ENCODE measurements at places on chromosomes 4 and X.

GRCh38 chrX:16120431-16120830, 2.9 kb upstream of the GRPR start:
- DNase-seq, result no peak

DNA sequence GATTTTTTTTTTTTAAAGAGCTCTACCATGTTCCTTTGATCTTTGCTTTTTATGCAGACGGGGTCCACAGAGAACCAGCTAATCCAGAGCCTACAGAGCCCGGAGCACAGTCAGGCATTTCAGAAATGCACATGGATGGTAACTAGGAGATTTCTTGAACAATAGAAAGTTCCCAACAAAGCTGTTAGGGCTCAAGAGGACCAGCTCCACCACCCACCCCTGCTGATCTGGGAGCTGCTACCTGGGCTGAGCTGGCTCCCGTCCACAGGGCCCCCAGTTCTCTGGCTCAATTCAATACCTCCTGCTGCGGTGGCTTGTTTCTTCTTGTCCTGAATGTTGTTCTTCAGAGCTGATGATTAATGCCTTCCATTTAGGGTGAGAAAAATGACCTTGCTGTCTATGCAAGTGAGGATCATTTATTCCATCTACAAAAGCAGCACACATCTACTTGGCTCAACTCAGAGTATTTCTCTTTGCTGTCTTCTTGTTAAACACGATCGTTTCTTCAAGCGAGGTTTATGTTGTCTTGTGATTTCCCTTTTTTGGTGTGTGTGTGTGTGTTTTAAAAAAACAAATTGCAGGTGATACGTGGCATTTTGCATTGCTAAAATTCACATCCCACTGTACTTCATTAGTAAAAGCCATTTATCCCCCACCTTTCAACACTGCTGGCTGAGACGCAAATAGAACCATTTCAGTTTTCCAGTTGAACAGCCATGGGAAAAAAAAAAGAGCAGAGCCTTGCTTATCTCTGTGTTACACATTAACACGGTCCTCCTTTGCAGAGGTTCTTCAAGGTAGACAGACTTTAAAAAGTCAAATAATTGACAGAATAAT, 31.3 kb downstream of the IGFBP7 start:
- no peak for DNase-seq

DNA sequence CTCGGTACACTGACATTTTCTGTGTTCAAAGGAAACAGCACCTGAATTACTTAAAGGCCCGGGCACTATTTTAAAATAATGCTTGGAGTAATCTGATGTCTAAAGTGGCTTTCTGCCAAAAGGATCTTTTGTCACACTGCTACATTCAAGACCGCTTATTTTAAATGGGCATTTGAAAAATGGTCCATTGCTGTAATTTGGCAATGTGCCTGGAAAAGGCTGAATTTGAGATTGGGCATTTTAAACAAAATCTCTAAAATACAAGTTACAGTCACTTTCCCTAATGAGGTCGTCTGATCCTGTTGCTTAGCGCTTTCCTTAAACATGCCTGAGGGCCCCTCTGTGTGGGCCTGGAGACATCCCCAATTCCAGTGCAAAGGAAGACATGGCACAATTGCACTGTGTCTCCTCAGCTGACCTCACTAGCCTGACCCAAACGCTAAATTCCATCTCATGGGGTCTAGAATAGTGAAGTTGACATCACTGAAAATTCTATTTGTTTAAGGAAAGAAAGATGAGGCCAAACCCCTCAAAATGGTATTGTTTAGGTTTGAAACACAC, 214.2 kb downstream of the GPC3 start:
- DNase-seq, result peak; percentile 12

DNA sequence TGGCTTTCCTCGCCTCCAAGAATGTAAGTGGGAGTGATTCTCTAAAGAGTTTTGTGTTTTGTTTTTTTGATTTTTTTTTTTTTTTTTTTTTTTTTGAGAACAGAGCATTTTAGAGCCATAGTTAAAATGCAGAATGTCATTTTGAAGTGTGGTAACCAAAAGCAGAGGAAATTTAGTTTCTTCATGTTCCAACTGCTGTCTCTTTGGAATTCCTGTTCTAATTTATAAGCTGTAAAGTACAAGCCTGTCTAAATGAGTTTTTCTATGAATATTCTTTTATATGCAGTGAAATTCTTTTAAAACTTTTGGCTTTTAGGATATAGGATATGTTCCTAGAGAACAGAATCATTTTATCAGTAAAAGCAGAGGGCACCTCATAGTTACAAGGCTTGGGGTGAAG, 74.2 kb downstream of the KIT start:
- DNase-seq, result no peak

GRCh38 chr4:5801696-5802095, 90.7 kb downstream of the EVC start:
- DNase-seq, result no peak

DNA sequence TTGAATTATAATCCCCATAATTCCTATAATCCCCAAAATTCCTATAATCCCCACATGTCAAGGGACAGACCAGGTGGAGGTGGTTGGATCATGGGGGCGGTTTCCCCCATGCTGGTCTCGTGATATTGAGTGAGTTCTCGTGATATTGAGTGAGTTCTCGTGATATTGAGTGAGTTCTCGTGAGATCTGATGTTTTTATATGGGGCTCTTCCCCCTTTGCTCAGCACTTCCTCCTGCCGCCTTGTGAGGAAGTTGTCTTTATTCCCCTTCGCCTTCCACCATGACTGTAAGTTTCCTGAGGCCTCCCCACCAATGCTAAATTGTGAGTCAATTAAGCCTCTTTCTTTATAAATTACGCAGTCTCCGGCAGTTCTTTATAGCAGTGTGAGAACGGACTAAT, 36.6 kb upstream of the GPR78 start:
- DNase-seq, result no peak

- no peak for DNase-seq
These were observed 12.3 kb downstream of the PDE6B start for GRCh38 chr4:637536-638280.

GRCh38 chr4:145045180-145045579, 52.8 kb downstream of the ANAPC10 start:
- no peak for DNase-seq

DNA sequence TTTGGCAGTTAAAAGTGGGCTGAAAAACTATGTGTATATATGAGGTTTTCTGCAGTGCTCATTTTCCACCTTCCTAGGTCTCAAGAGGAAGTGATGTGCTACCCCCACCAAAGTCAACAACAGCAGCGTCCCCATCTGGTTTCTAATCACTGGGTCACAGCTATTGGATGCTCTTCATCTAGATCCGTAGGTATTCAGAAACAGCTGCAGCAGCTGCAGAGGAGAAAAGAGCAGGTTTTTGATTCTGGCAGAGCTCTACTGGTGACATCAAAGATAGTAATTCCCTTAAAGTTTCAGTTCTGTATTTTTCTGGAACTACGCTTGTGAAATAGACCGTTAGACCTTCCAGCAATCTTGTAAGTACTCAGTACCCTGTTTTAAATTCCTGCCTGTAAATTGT, 5.8 kb upstream of the GUCY2F start:
- no peak for DNase-seq

DNA sequence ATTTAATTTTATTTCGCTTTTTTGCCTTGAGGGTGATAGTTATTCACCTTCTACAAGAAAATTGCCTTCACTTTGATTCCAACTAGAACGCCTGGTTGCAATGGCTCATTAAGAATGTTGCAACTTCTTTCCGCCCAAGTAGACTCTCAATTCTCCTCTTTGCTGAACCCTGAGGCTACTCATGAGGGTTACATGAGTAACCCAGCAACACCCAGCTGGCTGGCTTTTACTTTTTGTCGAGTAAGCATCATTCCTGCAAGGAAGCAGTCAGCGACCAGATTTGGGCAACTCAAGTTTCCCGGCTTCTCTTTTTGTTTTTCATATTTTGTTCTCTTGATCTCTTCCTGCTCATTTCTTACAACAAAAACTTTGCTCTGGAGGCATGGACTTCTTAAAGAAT, 495.4 kb downstream of the PACRGL start:
- DNase-seq, result no peak

DNA sequence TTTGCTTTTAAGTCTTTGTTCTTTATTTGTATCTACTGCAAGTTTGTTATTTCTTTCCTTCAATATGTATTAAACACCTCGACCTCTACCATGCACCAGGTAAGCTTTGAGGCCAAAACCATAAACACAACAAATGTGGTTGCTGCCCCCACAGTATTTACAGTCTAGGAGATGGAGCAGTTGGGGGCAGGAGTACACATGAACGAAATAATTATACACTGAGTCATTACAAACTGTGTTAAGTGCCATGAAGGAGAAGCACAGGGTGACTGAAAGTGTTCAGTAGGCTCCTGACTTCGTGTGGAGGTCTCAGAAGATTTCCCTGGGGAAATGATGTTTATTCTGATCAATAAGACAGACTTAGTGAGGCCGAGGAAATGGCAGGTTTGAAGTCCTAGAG, 30.3 kb downstream of the SLC25A43 start:
- DNase-seq, result no peak

GRCh38 chrX:108347800-108348199, 90.4 kb downstream of the COL4A6 start:
- no peak for DNase-seq

GRCh38 chr4:22510750-22511149, 5.1 kb downstream of the ADGRA3 start:
- DNase-seq, result no peak

GRCh38 chrX:100615005-100615404, 21.6 kb downstream of the TSPAN6 start:
- DNase-seq, result no peak

GRCh38 chr4:99404595-99405287, 30.4 kb downstream of the ADH7 start:
- DNase-seq, result no peak

DNA sequence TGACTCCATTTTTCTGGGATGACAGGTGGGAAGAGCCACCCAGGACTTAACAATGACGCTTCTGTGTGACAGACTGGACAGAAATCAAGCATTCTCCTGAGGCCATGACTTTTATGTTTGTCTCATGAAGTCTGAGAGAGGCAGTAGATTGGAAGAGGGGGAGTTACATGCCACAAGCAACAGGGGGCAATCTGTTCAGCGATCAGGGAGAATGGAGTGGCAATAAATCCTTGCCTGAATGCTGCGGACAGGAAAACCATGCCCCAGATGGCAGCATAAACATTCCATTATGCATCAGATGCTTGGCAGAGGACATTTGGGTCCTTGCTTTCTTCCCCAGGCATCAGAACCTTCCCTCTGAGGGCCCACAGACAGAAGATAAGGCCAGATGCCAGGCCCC, 312.4 kb upstream of the DIPK2B start:
- DNase-seq, result no peak

DNA sequence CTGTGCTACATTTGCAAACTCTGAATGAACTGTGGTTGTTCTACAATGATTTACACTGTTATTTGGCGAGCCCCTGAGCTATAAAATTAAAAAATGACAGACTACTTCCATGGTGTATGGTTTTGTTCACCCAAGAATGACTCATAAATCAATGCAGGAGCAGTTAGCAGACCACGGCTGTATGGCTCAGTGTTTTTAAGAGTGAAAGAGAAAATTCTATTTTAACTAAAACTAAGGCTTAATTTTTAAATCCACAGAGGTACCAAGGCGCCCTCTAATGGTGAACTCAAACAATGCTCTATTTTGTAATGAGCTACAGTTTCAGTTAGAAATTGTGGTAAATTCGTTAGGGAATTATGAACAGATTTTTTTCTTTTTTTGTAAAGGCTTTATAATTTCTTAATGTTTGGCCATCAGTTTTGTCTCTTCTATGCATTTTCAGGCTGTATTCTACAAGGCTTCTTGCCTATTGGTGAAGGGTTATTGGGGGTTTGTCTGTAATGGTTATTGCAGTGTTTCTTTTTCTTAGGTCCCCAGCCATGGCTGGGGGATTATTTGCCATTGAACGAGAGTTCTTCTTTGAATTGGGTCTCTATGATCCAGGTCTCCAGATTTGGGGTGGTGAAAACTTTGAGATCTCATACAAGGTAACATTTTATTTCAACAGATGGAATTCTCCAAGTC, 32.5 kb downstream of the HMGB2 start:
- no peak for DNase-seq

- DNase-seq, result no peak
These were observed 22.8 kb downstream of the RAB28 start for GRCh38 chr4:13461191-13461905.

- no peak for DNase-seq
These were observed 115.5 kb upstream of the FAM9C start for GRCh38 chrX:13159886-13160285.

DNA sequence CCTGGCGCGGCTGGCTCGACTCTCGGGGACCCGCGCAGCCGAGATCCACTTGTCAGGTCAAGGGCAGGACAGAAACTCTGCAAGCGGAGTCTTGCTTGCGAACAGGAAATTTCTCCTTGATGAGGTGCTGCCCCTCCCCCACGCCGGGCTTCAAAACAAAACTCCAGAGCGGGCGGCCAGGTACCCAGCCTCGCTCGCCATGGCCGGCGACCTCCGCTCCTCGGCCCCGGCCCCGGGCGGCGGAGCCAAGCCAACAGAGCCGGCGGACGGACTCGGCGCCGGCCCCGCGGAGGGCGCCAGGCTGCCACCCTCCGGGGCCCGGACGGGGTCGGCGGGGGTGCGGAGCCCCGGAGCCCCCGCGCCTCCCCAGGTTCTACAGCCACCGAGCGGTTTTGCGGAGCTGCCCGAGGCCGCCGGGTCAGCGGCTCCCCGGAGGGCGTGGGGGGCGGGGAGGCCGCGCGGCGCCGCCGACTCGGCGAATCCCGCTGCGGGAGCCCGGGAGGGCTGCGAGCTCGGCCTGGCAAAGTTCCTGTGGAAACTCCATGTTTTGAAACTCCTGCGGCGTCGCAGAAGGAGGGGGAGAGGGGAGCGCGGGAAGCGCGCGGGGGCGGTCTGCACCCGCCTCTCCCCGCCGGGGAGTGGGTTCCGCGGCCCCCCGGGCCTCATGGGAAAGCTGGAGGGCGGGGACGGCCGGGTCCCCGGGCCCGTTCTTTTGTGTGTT, 11.7 kb upstream of the BCOR start:
- peak; percentile 51 for DNase-seq

DNA sequence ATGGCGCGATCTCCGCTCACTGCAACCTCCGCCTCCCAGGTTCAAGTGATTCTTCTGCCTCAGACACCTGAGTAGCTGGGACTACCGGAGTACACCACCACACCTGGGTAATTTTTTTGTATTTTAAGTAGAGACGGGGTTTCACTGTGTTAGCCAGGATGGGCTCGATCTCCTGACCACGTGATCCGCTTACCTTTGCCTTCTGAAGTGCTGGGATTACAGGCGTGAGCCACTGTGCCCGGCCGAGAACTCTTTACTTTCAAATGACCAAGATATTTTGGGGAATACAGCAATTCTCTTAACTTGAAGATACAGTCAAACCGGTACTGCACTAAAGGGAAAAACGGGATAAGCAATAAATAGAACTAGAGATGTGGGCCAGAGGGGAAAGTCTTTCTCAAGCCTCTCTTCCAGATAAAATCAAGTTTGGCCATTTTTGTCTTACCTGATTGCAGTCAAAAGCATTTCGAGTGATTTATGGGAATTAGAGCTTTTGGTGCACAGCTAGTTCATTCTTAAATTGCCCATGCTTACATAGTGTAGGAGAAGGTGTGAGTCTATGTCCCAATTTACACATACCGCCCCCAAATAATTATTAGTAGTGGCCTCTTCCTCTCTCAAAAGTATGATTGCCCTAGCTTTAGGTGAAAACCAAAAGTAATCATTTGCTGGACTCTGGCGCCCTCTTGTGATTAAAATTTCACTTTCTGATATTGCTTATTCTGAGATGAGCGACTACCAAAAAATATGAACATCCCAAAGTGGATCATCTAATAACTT, 53.2 kb upstream of the ABCG2 start:
- DNase-seq, result peak; percentile 15

GRCh38 chrX:19176901-19177630, 54.8 kb upstream of the ADGRG2 start:
- no peak for DNase-seq

- peak; percentile 60 for DNase-seq
These were observed 4.9 kb downstream of the PRDM8 start for GRCh38 chr4:80202190-80202711.

All from NCI-H1092 (cell line).